ENCODE measurements at places on chromosomes 2 and 18.

- DNase-seq = no peak
Measured at GRCh38 chr2:13000664-13001363, 284.1 kb downstream of the TRIB2 start.

DNA sequence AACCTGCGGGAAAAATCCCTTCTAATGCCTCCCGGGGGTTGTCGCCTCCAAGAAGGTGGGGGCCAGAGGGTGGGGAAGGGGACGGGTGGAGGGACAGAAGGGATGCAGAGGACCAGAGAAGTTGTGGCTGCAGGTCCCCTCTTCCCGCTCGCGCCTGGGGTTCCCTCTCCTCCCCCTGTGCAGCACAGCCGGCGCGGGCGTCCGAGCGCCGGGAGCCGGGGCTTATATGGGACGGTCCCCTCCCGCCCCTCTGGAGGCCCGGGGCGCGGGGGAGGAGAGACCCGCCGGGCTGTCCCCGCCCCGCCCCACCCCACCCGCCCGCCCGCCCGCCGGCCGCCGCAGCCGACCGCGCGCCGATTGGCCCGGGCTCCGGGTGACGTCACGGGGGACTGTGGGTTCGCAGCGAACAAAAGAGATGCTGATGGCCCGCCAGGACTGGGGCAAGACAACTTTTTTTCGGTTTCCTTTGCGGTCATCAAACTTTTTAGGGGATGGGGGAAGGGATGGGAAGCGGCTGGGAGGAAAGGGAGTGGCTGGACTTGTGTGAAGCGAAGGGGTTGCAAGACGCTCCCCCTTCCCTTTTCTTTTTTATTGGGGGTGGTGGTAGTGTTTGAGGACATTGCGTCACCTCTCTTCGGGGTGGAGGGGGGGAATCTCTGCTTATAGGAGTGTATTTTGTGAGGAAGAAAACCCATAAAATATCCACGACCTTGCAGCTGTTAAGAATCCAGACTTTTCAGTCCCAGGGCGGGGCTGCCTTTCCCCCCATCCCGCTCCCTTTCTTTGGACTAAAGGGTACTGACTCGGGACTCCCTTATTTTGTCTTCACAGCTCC lies at the start of gene FN1:
FN1 (minus strand) TSS at position 199 of the 835 bp plus-strand sequence. CDS start 266 bp downstream, outside the sequence.
- DNase-seq = peak; percentile 56

DNA sequence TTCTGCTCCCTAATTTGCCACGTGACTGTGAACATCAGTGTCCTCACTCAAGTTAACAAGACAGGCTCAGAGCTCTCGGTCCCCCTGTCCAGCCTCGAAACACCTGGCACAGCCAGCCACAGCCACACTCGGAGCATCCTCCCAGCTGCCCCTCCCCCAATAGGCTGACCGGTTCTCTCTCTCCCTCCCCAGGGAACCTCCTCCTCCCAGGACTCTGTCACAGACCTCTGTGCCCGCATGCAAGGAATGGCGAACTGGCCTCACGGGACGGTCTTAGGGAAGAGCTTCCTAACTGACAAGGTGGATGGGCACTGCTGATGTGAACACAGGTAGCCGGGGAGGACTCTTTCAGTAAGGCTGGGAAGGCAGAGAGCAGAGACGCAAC lies 18.8 kb downstream of the CYP26B1 start:
- DNase-seq = no peak

DNA sequence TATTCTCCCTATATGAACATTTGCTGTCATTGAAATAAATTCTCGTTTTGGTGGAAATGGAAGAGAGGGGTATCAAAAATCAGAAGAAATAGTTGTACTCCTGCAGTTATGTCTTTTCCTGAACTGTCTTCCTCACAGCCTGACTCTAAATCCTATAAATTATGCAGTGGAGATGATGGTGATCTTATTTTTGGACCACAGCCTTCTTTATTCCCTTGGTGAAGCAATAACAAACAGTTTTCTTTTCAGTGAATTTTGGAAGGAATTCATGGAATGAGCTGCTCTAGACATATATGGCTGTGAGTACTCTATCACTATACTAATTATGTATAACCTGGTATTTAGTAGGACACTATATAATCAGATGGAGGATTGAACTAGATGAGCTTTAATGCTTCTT lies 1.7 kb upstream of the SLC25A12 start:
- no peak for DNase-seq

DNA sequence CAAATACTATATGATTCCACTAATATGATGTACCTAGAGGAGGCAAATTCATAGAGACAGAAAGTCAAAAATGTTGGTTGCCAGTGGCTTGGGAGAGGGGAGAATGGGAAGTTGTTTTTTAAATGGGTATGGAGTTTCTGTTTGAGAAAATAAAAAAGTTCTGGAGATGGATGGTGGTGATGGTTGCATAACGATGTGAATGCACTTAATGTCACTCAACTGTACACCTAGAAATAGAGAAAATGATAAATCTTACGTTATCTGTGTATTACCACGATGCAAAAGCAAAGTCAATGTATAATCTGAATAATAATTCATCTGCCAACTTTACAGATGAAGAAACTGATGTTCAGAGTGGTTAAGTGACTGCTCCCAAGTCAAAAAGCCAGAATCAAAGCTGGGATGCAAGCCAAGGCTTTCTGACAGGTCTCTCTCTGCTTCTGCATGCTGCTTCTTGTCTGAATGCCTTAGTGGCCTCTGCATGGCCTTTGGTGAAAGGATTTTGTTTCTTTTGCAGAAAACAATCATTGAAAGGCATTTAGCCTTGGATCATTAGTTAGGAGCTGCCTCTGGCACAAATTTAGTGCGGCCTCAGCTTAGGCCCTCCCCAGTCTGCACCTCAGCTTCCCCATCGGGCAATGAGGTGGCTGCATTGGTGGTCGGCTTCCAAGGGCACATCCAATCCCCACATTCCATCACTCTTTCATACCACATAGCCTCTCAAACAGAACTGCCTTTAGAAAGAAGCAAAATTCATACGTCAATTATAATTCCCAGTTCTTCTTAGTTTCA lies 46.5 kb upstream of the MYCN start:
- DNase-seq = no peak

GRCh38 chr2:232353660-232354059 lies 24.9 kb upstream of the ALPP start:
- no peak for DNase-seq

DNA sequence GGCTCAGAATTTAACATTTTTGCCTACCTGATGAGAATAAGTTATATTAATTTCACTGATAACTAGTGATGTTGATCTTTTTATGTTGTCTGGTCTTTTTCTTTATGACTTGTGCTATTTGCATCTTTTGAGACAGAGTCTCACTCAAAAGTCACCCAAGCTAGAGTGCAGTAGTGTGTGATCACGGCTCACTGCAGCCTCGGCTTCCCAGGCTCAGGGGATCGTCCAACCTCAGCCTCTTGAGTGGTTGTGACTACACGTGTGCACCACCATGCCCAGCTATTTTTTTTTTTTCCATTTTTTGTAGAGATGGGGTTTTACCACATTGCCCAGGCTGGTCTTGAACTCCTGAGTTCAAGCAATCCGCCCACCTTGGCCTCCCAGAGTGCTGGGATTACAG lies 7.5 kb downstream of the SMCHD1 start:
- DNase-seq = no peak

GRCh38 chr2:232502911-232503808 lies 15.5 kb upstream of the ECEL1 start:
- no peak for DNase-seq

Data from pons (tissue), 1 donor.